ENCODE measurements at places on chromosomes 1 and 21. TPM values are rescaled to one million over a fixed set of nuclear protein-coding genes. Genes with fewer than 3 reads are reported as not detected.

GRCh38 chr1:155934936-155935590, 850 bp upstream of the KHDC4 start:
- H3K27me3 ChIP-seq, result no peaks in the 10 kb centered on the region
- no peak overlapping the region for H3K27ac ChIP-seq
- no peak for DNase-seq
- H3K36me3 ChIP-seq, result peaks cover 29% of the 10 kb centered on the region
- peaks cover 46% of the 10 kb centered on the region for H3K4me1 ChIP-seq

GRCh38 chr1:237255071-237255470, 213.1 kb downstream of the RYR2 start:
- H3K36me3 ChIP-seq, result no peaks in the 10 kb centered on the region
- DNase-seq, result no peak
- no peak overlapping the region for H3K27ac ChIP-seq
- no peak overlapping the region for H3K4me3 ChIP-seq
- no peaks in the 10 kb centered on the region for H3K27me3 ChIP-seq
- H3K4me1 ChIP-seq, result no peaks in the 10 kb centered on the region

GRCh38 chr1:113941245-113941559, 12.1 kb downstream of the HIPK1 start:
- no peaks in the 10 kb centered on the region for H3K27me3 ChIP-seq
- peak overlapping the region; percentile 86 for H3K27ac ChIP-seq
- H3K36me3 ChIP-seq, result peaks cover 62% of the 10 kb centered on the region
- H3K4me3 ChIP-seq, result peak overlapping the region; percentile 4
- peaks cover 76% of the 10 kb centered on the region for H3K4me1 ChIP-seq

DNA sequence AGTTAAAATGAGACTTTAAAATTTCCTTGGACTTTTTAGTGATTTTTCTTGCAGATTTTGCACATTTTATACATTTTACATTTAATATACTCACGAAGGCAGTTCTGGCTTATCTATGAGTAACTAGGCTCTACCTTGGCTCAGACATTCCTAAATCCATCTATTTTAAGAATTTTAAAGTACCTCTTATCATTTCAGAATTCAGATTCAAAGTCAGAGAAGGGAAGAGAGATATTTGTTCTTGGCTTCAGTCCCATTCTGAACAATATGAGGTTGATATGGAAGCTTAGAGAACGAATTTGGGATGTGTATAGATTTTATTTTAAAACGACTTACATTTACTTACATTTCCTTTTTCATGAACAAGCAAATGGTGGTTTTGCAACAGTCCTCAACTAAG, 230.2 kb downstream of the LMO4 start:
- H3K4me3 ChIP-seq, result no peak overlapping the region
- no peaks in the 10 kb centered on the region for H3K36me3 ChIP-seq
- H3K27ac ChIP-seq, result no peak overlapping the region
- H3K4me1 ChIP-seq, result no peaks in the 10 kb centered on the region

DNA sequence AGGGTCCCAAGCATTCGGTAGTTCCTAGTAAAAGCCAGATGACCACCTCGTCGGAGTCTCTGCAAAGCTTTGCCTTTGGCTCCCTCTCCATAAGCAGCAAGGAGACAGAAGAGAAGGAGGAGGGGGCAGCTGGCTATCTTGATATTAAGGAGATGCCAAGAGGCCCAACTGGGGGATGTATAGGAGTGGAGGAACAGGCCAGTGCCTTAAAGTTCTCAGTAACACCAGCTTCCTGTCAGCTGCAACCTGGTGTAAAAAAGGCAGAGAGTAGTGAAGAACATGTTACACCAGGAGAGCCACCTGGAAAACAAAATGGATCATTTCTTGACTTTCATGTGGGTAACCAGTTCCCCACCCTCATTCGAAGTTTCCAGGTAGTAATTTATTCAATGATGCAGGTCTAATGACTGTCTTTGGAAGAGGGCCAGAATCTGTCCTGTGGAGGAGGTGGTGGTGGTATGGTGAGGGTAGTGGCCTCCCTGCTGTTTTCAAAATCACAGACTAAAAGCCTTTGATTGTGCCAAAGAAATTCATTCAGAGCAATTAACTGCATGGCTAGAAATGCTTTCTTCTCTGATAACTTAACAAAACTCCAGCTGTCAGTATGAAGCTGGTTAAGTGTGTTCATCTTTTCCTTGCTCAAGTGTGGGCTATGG, 27.3 kb downstream of the TMEM200B start:
- no peak overlapping the region for H3K4me3 ChIP-seq
- no peaks in the 10 kb centered on the region for H3K27me3 ChIP-seq
- no peak for DNase-seq
- H3K36me3 ChIP-seq, result peaks cover 40% of the 10 kb centered on the region
- H3K27ac ChIP-seq, result no peak overlapping the region

- DNase-seq, result no peak
- no peaks in the 10 kb centered on the region for H3K4me1 ChIP-seq
- H3K27me3 ChIP-seq, result peaks cover 5% of the 10 kb centered on the region
These were observed 113.9 kb downstream of the MATN1 start for GRCh38 chr1:30609336-30609998.

DNA sequence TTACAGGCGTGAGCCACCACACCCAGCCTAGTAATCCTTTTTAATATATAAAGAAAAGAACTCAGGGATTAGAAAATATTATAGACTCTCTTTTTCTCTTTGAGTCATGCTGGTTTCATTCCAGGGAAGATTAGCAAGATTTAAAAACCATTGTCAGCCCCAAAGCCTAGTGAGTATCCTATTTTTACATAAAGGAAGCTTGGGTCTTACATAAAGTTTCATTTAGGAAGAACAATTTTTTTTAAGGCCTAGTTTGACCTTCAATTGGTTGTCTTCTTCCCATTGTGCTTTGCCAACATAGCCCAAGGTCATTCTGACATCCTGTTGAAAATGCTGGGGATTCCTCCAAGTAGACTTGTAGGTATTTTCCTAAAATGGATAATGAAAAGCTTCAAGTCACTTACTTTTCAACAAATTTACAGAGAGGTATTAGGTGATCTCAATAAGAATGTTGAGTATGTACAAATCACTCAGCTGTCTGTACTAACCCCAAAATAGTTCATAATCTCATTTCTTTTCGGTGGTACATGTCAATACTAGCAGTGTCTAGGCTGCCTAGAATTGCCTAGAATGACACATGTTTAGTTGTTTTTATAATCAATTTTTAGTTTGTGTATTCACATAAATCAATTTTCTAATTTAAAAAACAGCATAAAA, 4.3 kb upstream of the KIF14 start:
- H3K36me3 ChIP-seq, result peaks cover 3% of the 10 kb centered on the region
- peak overlapping the region; percentile 27 for H3K27ac ChIP-seq
- no peak overlapping the region for H3K4me3 ChIP-seq
- peaks cover 54% of the 10 kb centered on the region for H3K4me1 ChIP-seq

- H3K4me1 ChIP-seq, result peaks cover 2% of the 10 kb centered on the region
- no peak for DNase-seq
These were observed 25.2 kb upstream of the C1orf174 start for GRCh38 chr1:3925256-3925655.

DNA sequence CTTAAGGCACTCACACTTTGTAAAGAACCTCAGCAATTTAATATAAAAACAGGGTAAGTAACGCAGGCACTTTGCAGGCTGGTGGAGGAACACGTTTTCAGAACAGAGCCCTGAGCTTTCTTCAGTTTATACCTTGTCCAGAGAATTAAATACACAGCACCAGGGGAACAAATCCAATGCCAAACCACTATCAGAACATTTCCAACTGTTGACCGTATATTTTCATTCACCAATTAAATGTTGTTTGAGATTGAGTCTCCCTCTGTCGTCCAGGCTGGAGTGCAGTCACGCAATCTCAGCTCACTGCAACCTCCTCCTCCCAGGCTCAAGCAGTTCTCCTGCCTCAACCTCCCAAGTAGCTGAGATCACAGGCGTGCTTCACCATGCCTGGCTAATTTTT, 29.7 kb downstream of the CLSTN1 start:
- H3K4me3 ChIP-seq, result no peak overlapping the region
- H3K27ac ChIP-seq, result no peak overlapping the region
- DNase-seq, result no peak
- no peaks in the 10 kb centered on the region for H3K27me3 ChIP-seq
- H3K36me3 ChIP-seq, result peaks cover 28% of the 10 kb centered on the region
- H3K4me1 ChIP-seq, result peaks cover 50% of the 10 kb centered on the region

DNA sequence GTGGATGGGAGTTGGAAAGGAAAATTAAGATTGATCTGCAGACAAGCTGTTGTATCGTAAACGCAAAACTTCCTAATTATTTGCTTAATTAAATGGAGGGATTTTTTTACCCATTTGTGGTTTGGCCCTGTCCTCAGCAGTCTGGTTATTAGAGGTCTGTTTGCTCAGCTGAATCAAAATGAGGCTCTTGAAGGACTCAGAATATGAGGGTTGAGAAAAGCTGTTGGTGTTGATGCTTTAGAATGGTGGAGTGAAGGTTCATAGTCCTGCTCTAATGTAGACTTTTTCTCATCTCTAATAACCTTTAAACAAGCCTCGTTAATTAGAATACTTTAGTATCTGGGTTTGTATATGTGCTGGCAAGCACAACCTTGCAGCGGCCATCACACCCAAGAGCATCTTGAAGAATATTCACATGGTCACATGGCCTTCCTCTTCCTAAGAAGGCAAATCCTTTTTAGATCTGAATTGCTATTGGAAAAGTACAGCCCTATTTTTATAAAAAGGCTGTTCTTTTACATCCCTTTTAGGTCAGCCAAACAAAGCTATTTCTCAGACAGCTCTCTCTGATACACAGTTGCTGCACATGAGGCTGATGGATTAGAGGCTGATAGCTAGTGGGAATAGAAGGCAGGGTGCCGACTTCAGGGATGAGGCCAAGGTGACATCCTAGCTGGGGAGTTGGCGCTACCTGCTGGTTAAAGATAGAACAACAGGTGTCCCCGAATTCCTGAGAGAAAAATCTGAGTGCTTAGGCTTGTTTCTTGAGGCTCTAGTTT, 53.8 kb downstream of the MACF1 start:
- no peak overlapping the region for H3K4me3 ChIP-seq
- DNase-seq, result peak; percentile 69
- no peak overlapping the region for H3K27ac ChIP-seq
- H3K36me3 ChIP-seq, result peaks cover 39% of the 10 kb centered on the region
- no peaks in the 10 kb centered on the region for H3K27me3 ChIP-seq

GRCh38 chr1:31019401-31019800, 46.1 kb downstream of the PUM1 start:
- no peak for DNase-seq
- H3K36me3 ChIP-seq, result peaks cover 30% of the 10 kb centered on the region
- H3K27ac ChIP-seq, result peak overlapping the region; percentile 44
- H3K4me3 ChIP-seq, result no peak overlapping the region

DNA sequence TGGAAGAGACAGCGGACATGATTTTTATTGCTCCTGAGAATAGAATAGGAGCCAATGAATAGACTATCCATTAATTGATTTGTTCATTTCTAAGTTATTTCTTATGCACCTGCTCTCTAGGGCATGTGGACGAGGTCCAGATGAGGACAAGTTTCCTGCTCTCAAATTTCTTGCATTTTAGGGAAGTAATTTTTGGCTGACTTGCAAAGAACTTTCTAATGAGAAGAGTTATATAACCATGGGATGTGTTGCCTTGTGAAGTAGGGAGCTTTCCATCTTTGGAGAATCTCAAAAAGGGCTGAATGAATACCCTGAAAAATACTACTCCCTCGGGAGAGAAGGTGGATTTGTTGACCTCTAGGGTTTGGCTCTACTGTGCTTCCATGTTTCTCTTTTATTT, 243.0 kb downstream of the KIF26B start:
- no peaks in the 10 kb centered on the region for H3K27me3 ChIP-seq
- H3K4me3 ChIP-seq, result no peak overlapping the region
- DNase-seq, result no peak
- H3K27ac ChIP-seq, result no peak overlapping the region
- no peaks in the 10 kb centered on the region for H3K36me3 ChIP-seq
- no peaks in the 10 kb centered on the region for H3K4me1 ChIP-seq

DNA sequence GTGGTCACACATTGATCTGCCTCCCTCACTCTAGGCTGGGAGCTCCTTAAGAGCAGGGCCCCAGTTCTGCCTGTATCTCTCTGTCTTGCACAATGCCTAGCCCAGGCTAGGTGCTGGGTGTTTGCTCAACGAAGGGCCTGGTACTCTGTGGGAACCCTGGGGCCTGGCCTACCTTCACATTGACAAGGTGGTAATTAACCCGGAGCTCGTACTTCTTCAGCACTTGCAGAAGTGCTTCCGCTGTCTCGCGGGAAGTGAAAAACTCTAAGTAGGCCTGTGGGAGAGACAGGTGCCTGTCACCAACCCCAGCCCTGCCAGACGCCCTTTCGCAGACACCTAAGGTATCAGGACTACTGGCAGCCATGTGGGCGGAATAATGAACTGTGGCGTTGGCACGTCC, 13.7 kb downstream of the MTHFR start:
- DNase-seq, result no peak
- peaks cover 30% of the 10 kb centered on the region for H3K36me3 ChIP-seq
- H3K4me1 ChIP-seq, result no peaks in the 10 kb centered on the region
- H3K27me3 ChIP-seq, result no peaks in the 10 kb centered on the region

GRCh38 chr21:43916691-43917514, 51.9 kb downstream of the AGPAT3 start:
- H3K36me3 ChIP-seq, result peaks cover 33% of the 10 kb centered on the region
- H3K27me3 ChIP-seq, result peaks cover 5% of the 10 kb centered on the region
- H3K4me1 ChIP-seq, result peaks cover 58% of the 10 kb centered on the region
- peak; percentile 81 for DNase-seq

GRCh38 chr1:15820478-15820877, 13.0 kb upstream of the UQCRHL start:
- no peak overlapping the region for H3K27ac ChIP-seq
- no peak for DNase-seq
- H3K36me3 ChIP-seq, result no peaks in the 10 kb centered on the region
- H3K4me1 ChIP-seq, result peaks cover 11% of the 10 kb centered on the region
- no peaks in the 10 kb centered on the region for H3K27me3 ChIP-seq

DNA sequence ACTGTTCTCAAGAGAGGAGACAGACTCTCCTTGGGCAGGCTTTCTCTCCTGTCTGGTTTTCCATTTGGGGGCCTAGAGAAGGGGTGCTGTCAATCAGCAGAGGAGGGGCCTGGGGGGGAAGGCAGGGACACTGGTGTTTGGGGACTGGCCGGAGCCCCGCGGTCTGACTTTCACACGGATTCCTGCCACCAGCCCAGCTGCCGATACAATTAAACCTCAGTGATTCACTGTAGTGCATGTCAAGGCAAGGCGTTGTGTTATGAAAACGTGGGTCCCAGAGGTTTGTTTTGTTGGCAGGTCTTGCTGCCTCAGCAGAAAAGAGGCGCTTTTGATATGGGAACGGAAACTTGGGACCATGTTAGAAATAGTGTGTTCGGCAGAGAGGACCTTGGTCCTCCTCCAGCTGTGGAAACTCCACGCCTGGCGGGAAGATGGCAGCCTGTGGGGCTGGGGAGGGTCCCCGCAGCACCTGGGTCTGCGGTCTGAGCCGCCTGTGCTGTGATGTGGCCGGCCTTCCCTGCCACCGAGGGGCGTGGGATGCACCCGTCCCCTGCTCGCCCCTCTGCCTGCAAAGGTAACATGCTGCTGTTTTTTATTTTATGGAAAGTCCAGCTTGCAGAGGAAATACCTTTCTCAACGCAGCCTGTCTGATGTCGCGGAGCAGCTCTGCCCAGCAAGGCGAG, 47.6 kb downstream of the SPSB1 start:
- no peaks in the 10 kb centered on the region for H3K36me3 ChIP-seq
- DNase-seq, result no peak
- H3K4me3 ChIP-seq, result no peak overlapping the region
- no peaks in the 10 kb centered on the region for H3K4me1 ChIP-seq

PROX1 gene
- not detected for total RNA-seq

FCER1A gene
- total RNA-seq, result not detected

CYP2J2 gene
- 3.1 TPM for total RNA-seq

SPRR4 gene
- not detected for total RNA-seq

DENND2C gene
- total RNA-seq, result 0.40 TPM

ZNF697 gene
- not detected for total RNA-seq

CNR2 gene
- total RNA-seq, result 3.4 TPM

KRTAP20-2 gene
- total RNA-seq, result not detected

LCE1A gene
- not detected for total RNA-seq

OLFM3 gene
- not detected for total RNA-seq

ILF2 gene
- 211 TPM for total RNA-seq

ADCY10 gene
- not detected for total RNA-seq

CD5L gene
- total RNA-seq, result not detected

SHISA4 gene
- total RNA-seq, result not detected
